ENCODE measurements at places on chromosomes 7 and 10. TPM values are rescaled to one million over a fixed set of nuclear protein-coding genes. Genes with fewer than 3 reads are reported as not detected.

HOXA10 gene
- total RNA-seq, result not detected

DENND11 gene
- 9.6 TPM for total RNA-seq

TMEM236 gene
- not detected for total RNA-seq

LIPF gene
- not detected for total RNA-seq

BMPR1A gene
- total RNA-seq, result 47.3 TPM

ASIC3 gene
- total RNA-seq, result not detected

DYDC2 gene
- under 0.01 TPM for total RNA-seq

ARMC3 gene
- total RNA-seq, result not detected

SLC18A3 gene
- not detected for total RNA-seq

PRXL2A gene
- 0.77 TPM for total RNA-seq

CCL24 gene
- total RNA-seq, result not detected

FGFBP3 gene
- 0.47 TPM for total RNA-seq

STK31 gene
- total RNA-seq, result under 0.01 TPM

HPS1 gene
- 29.0 TPM for total RNA-seq

VCL gene
- 165 TPM for total RNA-seq

CCDC71L gene
- total RNA-seq, result 13.7 TPM

LMBR1 gene
- 45.1 TPM for total RNA-seq

UNCX gene
- not detected for total RNA-seq

VPS41 gene
- total RNA-seq, result 62.1 TPM
